ENCODE measurements at places on chromosomes 1 and 21.

GRCh38 chr1:18721041-18721440, 90.4 kb downstream of the PAX7 start:
- no peak for DNase-seq

GRCh38 chr1:51651552-51651942, 34.7 kb downstream of the OSBPL9 start:
- DNase-seq = no peak

GRCh38 chr1:231311720-231312431, 25.8 kb downstream of the EXOC8 start:
- no peak for DNase-seq

DNA sequence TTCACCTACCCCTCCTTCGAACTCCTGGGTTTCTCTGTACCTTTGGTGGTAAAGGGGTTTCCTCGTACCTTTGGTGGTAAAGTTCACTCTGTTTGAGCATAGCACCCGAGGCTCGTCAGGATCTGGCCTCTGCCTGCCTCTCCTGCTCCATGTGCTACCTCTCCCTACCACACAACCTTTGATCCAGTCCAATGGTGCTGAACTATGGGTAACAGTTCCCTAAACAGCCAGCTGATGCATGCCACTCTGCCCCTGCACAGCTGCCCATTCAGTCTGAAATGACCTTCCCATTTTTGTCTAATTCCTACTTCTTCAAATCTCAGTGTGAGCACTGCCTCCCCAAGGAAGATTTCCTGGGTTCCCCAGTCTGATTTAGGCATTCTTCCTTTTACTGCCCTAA, 14.0 kb downstream of the OVAAL start:
- DNase-seq = no peak

DNA sequence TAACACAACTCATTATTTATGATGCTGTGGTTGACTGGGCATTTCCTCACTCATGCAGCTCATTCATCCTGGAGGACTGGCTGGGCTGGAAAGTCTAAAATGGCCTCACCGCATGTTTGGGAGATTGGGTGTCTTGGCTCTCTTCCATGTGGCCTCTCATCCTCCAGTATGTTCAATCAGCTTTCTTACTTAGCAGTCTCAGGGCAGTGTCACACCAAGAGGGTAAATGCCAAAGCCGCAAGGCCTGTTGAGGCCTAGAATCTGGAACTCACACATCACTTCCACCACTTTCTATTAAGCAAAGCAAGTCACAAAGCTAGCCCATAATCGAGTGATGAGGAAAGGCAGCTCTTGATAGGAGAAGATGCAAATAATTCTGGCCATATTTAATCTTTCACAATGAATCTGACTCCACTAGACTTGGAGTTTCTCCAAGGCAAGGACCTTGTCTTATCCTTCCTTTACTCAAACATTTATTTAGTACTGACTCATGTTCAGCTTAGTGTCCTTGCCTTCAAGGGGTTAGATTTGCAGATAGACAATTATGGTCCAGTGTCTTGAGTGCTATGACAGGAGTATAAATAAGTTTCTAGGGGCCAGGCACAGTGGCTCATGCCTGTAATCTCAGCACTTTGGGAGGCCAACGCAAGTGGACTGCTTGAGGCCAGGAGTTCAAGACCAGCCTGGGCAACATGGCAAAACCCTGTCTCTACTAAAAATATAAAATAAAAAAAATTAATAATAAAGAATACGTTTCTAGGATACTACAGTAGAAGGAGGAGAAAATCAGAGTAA, 45.1 kb downstream of the TMEM53 start:
- no peak for DNase-seq

- no peak for DNase-seq
These were observed 2.1 kb downstream of the IFI6 start for GRCh38 chr1:27669876-27670275.

DNA sequence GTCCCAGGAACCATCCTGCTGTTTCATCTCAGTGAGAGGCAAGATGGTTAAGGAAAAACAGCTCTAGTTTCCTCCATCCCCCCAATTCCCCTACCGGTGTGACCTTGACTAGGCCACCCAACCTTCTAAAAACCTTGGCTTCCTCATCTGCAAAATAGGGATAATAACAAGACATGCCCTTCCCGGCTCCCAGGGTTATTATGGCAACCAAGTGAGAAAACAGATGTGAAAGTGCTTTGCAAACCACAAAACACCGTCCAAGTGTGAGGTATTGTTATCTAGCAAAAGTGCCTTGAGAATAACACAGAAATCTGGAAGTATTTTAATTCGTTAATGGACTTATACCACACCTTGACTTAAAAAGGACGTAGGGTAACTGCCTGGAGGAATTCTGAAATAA, 62.7 kb downstream of the ITPKB start:
- DNase-seq = no peak

- DNase-seq = peak; percentile 74
These were observed 215.5 kb upstream of the USP25 start for GRCh38 chr21:15514073-15514946.

- no peak for DNase-seq
These were observed 27.9 kb downstream of the UTP25 start for GRCh38 chr1:209855623-209856022.

DNA sequence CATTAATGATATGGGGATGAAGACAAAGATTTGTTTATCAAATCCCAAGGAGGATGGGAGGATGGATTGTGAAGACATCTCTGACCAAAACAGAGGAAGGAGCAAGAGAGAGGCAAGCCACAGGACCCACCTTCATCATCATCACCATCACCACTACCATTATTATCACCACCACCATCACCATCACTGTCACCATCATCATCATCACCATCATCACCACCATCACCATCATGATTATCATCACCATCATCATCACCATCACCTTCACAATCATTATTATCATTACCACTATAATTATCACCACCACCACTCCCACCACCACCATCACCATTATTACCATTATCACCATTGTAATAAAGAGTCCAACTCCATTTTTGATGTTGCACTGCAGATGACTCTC, 482.5 kb downstream of the PTPRU start:
- no peak for DNase-seq

DNA sequence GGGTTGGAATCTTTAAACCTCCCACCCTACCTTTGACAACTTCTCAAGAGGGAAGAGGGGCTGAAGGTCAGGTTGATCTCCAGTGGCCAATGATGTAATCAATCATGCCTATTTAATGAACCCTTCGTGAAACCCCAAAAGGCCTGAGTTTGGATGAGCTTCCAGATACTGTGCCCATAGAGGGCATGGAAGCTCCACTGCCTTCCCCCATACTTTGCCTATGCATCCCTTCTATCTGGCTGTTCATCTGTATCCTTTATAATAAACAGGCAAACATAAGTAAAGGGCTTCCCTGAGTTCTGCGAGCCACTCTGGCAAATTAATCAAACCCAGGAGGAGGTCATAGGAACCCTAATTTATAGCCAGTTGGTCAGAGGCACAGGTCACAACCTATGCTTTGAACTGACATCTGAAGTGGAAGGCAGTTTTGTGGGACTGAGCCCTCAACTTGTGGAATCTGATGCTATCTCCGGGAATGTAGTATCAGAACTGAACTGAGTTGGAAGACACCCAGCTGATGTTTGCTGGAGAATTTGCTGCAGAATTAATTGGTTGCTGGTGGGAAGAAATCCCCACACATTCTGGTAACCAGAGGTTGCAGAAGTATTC, 24.8 kb downstream of the S100A10 start:
- no peak for DNase-seq

- DNase-seq = no peak
These were observed 165.9 kb downstream of the ADGRL4 start for GRCh38 chr1:78840453-78841271.

- DNase-seq = peak; percentile 24
These were observed 63.7 kb downstream of the MACF1 start for GRCh38 chr1:39268112-39268581.

GRCh38 chr1:248596615-248597014, 885 bp downstream of the OR2T10 start:
- no peak for DNase-seq
